Stimulated activated CD8-positive, alpha-beta memory T cell treated with anti-CD3 and anti-CD28 coated beads, Interleukin-7, amount 100 ng/mL, for 1 hour (primary cell): ENCODE measurements at places on chromosomes 13 and 19.

DNA sequence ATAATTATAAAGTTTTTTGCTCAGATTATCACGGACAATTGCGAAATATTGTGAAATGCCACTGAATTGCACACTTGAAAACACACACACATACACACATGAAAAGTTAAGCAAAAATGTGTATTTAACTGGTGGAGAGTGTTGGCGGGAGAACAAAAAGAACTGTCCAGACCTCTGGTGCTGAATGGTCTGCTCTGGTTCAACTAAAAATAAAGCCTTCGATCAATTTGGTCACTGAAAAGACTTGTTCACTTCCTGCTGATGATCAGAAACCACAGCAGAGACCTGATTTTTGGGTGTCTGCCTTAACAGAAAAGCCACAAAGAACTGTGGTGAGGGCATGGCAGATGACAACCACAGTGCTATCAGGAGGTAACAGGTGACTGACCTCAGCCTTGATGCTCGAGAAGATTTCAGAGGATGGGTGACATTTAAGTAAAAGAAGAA lies 4.0 kb upstream of the IGFL1 start:
- no peak for DNase-seq

DNA sequence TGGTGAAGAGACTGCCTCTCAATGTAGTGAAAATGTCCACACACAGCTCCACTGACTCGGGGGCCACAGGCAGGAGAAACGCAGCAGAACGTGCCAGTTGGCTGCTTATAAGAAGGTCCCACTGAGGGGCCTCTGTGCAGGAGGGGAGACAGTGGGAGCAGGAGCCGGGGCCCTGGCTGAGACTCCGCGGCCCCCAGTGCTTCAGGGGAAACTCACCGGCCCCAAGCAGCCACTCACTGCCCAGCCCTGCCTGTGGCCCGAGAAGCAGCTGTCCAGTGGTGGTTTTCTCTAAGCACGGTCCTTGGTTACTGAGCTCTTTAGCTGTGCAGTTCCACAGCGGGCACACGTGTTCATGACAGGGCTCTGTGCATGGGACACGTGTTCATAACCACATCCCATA lies 91.9 kb upstream of the MCF2L start:
- no peak for DNase-seq

DNA sequence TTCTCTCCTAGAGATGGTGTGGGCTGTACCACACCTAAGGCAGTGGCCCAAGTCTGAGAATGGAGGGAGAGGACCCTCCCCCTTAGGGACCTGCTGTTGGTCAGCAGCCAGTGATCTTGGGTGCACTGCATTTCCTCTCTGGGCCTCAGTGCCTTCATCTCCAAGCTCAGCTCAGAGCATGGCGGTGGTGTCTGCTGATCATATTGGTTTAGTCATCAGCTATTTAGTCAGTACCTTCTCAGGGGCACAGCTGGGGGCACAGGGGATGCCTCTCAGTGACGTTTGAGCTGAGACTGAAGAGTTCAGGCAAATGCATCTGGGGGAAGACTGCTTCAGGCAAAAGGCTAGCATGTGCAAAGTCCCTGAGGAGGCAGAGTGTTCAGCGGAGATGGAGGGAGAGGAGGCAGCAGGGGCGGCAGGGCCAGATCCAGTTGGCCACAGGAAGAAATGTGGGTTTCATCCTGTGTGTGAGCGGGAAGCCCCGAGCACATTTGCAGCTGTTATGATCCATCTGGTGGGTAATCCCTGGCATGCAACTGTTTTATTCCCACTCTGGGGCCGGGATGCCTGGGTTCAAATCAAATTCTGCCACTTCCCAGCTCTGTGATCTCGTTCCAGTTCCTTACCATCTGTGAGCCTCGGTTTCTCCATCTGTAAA lies 15.7 kb upstream of the PGLS start:
- DNase-seq = no peak

DNA sequence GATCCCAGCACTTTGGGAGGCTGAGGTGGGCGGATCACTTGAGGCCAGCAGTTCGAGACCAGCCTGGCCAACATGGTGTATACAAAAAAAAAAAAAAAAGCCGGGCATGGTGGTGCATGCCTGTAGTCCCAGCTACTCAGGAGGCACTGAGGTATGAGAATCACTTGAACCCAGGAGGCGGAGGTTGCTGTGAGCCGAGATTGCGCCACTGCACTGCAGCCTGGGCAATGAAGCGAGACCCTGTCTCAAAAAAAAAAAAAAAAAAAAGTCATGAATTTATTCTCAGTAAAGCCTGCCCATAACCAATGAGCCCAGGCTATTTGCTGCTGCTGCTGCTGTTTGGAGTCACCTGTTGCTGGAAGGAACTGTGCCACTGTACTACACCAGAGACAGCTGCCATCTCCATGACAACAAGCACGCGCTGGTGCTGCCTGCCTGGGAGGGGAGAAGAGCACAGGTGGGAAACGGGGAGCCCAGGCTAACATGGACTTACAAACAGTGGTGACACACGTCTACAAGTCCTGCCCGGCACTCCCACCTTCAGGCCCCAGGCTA lies 11.3 kb downstream of the ZFR2 start:
- no peak for DNase-seq

- DNase-seq = no peak
Measured at GRCh38 chr13:78868991-78869390, 210.0 kb upstream of the OBI1 start.

- no peak for DNase-seq
Measured at GRCh38 chr19:13172346-13173138, 22.3 kb downstream of the IER2 start.

DNA sequence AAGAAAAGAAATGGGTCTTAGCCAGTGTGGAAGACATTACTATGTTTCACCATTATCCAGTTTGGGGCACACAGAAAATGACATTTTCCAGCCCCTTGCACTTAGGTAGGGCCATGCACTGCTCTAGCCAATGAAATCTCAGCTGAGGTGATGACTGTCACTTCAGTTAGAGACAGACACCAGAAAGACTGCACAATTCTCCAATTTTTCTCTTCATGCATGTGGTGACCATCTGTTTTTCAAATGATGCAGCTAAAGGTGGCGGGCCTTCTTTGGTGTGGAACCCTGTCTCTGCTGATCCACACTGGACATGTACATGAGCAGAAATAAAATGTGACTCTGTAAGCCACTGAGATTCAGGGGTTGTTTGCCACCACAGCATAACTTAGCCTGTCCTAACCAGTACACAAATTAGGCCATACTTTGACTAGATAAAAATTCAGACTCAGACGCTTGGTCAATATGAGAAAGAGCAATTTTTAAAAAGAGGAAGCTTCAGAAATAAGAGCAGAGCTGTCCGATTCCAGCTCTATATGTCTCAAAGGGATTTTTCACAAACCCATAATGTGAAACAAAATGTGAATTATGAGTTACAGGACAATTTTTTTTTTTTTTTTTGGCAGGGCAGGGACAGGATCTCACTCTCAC lies 6.7 kb downstream of the ZNF565 start:
- DNase-seq = no peak

DNA sequence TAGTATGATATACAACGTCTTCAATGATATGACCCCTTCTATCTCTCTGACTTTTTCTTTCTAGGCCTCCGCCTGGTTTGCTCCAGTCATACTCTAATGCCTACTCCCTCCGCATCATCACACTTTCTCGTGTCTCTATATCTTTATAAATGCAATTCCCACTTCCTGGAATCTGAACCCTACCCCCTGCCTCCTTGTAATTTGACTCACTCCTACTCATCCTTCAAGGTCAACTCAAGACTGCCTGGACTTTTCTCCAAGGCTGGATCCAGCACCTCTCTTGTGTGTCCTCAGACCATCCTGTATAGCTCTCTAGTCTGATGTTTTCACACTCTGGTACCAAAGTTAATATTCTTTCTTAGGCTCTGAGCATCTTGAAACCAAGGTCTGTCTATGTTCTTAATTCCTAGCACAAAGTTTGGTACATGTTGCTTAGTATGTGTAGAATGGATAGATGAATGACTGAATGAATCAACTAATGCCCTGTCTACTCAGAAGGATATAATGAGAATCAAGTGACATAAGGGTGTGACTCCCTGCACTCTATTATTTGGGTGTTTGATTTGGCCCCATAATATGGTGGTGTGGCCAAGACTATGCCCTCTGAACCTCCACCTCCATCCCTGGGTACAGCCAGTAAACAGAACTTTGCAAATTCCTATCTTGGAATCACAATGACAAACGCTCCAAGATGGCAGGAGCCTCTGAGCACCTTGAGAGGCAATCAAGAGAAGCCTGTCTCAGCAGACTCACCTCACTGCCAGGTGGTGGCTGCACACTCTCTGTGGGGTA lies 74.3 kb upstream of the SERP2 start:
- no peak for DNase-seq

DNA sequence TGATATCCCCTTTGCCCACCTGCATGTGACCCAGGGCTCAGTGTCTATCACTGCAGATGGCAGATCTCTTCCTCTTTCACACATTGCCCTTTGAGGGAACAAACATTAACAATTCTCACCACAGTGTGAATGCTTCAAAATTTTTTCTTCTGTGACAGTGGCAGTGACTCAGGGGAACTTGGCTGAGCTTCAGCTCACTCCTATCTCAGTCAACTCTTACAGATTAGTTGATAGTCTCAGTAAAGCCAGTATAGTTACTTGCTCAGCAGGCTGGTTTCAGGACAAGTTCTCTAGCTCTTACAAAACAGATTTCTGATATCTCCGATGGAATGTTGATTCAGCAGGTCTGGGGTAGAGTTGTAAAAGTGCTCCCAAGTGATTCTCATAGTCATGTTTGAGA lies 166.9 kb downstream of the DLEU7 start:
- no peak for DNase-seq

GRCh38 chr13:108993346-108993745 lies 363.9 kb downstream of the MYO16 start:
- no peak for DNase-seq

DNA sequence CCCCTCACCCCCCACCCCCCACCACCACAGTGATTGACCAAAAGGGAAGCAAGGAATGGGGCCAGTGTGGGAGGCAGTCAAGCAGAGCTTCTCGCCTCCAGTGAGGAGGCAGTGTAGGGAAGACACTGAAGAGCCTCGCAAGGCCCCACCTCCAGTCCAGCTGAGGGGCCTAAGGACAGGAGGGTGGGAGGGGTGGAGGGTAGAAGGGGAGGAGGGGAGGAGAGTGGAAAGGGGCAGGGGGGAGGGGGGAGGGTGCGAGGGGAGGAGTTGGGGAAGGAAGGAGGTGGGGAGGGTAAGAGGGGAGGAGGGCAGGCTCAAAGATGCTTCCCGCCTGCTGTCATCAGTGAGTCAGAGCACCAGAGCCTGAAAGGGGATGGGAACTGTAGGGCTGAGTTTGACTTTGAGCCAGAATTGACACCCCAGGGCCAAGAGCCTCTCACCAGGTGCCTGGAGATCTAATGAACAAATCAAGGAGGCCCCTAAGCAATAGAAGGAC lies 786.2 kb downstream of the UQCRFS1 start:
- DNase-seq = no peak

GRCh38 chr13:79898996-79899395 lies 418.0 kb downstream of the NDFIP2 start:
- DNase-seq = no peak

DNA sequence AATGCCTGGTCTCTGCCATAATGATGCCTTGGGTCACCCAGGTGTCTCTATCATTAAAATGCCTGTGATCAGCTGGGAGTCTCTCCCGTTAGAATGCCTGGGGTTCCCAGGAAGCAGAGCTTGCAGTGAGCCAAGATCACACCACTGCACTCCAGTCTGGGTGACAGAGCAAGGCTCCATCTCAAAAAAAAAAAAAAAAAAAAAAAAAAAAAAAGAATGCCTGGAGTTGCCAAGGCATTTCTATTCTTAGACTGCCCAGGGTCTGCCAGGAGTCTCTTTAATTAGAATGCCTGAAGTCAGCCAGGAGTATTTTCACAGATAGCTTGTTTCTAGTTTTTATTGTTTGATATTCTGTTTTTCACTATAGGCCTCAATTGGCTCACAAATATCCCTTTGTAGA lies 1552.5 kb downstream of the UQCRFS1 start:
- no peak for DNase-seq

DNA sequence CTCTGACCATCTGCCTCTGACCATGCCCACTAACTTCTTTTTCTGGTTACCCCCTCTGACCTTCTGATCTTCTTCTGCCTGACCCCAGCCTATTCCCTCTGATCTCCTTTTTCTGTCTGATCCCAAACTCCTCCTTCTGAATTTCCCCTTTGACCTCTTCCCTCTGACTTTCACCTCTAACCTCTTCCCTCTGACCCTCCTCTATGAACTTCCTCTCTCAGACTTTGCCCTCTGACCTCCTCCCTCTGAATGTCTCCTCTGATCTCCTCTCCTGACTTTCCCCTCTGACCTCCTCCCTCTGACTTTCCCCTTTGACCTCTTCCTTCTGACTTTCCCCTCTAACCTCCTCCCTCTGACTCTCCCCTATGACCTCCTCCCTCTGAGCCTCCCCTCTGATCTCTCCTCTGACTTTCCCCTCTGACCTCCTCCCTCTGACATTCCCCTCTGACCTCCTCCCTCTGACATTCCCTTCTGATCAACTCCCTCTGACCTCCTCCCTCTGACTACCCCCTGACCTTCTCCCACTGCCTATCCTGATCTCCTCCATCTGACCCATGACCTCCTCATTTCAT lies 3.5 kb downstream of the COL5A3 start:
- DNase-seq = no peak

DNA sequence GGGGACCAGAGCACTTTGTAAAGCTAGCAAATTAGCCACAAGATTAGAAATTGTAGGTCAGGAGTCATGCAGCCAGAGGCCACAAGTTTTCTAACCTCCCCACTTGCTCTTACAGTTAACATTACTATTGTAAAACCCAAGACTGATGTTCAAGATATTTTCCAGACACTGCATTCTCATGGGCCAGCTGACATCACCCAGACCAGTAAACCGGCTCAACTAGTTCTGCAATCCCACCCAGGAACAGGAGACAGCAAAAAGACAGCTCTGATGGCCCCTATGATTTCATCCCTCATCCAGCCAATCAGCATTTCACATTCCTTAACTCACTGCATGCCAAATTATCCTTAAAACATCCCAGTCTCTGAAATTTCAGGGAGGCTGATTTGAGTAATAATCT lies 178.5 kb downstream of the PRR20E start:
- no peak for DNase-seq

DNA sequence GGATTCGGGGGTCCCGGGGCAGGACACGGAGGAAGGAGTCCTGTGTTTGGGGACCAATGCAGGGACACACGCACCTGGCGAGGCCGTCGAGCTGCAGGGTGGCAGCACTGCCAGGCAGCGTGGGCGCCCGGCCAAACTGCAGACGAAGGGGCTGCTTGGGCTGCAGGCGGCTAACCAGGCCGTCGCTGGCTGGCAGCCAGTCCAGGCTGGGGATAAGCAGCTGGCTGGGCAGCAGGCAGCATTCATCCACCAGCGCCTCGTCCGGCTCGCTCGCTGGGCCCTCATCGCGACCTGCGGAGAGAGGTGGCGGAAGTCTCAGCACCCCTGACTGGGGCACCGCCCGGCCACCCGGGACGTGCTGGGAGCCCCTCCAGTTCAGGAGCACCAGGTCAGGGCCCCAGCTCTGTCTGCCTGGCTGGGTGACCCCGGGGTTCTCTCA lies 11.5 kb downstream of the CFD start:
- DNase-seq = no peak
